ENCODE measurements at places on chromosomes 4 and X. TPM values are rescaled to one million over a fixed set of nuclear protein-coding genes. Genes with fewer than 3 reads are reported as not detected.
A peak's percentile ranks its signal among the peaks of the same experiment; 100 is the strongest.

- no peaks in the 10 kb centered on the region for H3K36me3 ChIP-seq
- H3K27ac ChIP-seq = no peak overlapping the region
- no peaks in the 10 kb centered on the region for H3K27me3 ChIP-seq
Measured at GRCh38 chrX:16589826-16590225, 60.1 kb upstream of the S100G start.

DNA sequence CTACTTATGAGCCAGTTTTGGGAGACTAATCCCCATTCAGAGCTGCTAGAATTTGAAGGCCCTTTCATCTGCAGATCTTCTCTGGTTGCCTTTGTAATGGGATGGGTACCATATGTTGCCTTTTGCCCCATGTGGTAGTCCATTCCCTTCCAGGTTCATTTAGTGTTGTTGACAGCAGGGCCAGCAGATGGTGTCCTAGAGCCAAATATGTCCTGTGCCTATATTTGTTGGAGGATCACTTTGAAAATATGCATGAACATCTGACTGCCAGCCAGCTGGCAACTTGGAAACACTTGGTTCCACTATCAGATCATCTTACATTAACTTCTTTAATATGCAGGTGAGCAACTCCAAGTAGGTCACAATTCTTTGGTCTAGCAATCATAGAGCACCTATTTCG lies 30.4 kb downstream of the CFAP299 start:
- no peak overlapping the region for H3K27ac ChIP-seq
- H3K27me3 ChIP-seq = no peaks in the 10 kb centered on the region
- DNase-seq = peak; percentile 54
- no peak overlapping the region for H3K4me3 ChIP-seq

GRCh38 chr4:169675825-169676224 lies 55.4 kb downstream of the CLCN3 start:
- no peak overlapping the region for H3K4me3 ChIP-seq
- no peaks in the 10 kb centered on the region for H3K4me1 ChIP-seq

ZAR1 gene
- 1.5 TPM for polyA plus RNA-seq

ADH7 gene
- polyA plus RNA-seq = not detected

GABRB1 gene
- polyA plus RNA-seq = not detected

Data from testis (tissue), 5 donors.